Kidney epithelial cell (primary cell): ENCODE measurements at places on chromosomes 13 and 19.
A peak's percentile ranks its signal among the peaks of the same experiment; 100 is the strongest.

GRCh38 chr19:29308977-29309590 lies 96.1 kb upstream of the UQCRFS1 start:
- DNase-seq: no peak

DNA sequence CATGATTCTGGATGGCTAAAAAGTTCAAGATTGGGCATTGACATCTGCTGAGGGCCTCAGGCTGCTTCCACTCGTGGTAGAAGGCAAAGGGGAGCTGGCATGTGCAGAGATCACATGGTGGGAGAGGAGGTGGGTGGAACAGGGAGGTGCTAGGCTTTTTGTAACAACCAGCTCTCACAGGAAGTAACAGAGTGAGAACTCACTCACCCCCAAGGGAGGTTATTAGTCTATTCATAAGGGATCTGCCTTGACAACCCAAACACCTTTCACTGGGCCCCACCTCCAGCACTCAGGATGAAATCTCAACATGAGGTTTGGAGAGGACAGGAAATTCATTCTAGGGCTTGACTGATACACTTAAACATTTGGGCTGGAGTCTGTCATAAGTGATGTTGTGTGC lies 197.7 kb upstream of the RNF113B start:
- no peak for DNase-seq

GRCh38 chr13:108272333-108272732 lies 2.8 kb downstream of the TNFSF13B start:
- no peak for DNase-seq

- DNase-seq: no peak
Measured at GRCh38 chr13:30785191-30785850, 50.0 kb downstream of the ALOX5AP start.

DNA sequence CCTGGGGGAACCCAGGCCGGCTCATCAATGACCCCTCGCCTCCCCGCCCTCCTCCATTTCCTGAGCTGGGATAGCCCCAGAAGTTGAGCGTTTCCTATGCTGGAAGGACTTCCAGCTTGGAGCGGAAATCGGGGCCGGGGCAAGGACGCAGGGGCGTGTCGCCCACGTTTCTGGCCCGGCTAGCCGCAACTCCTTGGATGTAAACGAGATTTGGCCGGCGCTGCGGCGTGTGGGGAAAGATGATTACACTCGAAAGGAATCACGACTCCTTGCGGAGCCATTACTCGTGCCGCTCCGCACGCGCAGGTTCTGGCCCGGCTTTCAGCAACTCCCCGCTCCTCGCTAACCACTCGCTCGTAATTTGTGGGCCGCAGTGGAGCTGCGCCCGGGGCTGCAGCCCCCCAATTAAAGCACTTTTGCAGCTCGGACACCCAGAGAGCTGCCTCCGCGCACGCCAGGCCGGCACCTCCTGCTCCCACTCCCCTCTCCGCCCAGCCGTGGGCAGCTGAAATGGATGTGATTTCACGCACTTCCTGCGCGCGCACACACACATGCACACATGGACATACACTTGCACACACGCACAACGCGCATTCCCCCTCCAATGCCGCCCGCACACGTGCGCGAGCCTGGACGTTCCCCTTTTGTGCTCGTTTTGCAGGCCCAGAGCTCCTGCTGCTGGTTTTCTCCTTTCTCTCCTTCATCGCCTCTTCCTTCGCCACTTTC lies 15.7 kb downstream of the ZIC5 start:
- DNase-seq: no peak

DNA sequence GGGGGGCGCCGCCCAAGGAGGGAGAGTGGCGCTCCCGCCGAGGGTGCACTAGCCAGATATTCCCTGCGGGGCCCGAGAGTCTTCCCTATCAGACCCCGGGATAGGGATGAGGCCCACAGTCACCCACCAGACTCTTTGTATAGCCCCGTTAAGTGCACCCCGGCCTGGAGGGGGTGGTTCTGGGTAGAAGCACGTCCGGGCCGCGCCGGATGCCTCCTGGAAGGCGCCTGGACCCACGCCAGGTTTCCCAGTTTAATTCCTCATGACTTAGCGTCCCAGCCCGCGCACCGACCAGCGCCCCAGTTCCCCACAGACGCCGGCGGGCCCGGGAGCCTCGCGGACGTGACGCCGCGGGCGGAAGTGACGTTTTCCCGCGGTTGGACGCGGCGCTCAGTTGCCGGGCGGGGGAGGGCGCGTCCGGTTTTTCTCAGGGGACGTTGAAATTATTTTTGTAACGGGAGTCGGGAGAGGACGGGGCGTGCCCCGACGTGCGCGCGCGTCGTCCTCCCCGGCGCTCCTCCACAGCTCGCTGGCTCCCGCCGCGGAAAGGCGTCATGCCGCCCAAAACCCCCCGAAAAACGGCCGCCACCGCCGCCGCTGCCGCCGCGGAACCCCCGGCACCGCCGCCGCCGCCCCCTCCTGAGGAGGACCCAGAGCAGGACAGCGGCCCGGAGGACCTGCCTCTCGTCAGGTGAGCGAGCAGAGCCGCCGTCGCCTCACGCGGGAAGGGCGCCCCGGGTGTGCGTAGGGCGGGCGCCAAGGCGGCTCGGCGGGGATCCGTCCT lies at the start of gene RB1:
Gene RB1, plus strand, starts transcription at position 393 of the 784 bp plus-strand sequence. Its CDS starts 162 bp downstream, at position 555.
- DNase-seq: peak; percentile 54
